Stimulated activated CD4-positive, alpha-beta T cell treated with anti-CD3 and anti-CD28 coated beads, Interleukin-1b, Interleukin-23, amount 100 ng/mL, for 24 hours (primary cell): ENCODE measurements at places on chromosomes 1 and 21.

- DNase-seq, result no peak
These were observed 249.0 kb upstream of the ZP4 start for GRCh38 chr1:238139713-238140112.

DNA sequence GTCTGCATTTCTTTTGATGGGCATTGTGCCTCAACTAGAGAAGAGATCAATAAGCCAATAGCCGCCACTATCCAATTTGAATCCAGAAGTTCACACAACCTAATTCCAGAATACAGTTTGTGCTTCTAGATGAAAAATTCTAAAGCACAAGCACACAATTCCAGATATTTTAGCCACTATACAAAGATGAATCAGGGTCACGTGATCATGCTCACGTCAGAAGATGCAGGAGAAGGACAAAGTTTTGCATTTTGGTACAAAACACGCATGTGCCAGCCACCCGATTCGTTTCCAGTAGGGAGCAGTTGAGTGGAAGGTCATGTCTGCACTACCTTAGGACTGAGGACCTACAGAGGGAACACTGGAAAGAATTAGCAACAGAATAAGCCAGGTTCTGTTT, 3.6 kb downstream of the KCNJ15 start:
- no peak for DNase-seq

GRCh38 chr1:172997941-172998361, 52.8 kb downstream of the TNFSF18 start:
- no peak for DNase-seq

DNA sequence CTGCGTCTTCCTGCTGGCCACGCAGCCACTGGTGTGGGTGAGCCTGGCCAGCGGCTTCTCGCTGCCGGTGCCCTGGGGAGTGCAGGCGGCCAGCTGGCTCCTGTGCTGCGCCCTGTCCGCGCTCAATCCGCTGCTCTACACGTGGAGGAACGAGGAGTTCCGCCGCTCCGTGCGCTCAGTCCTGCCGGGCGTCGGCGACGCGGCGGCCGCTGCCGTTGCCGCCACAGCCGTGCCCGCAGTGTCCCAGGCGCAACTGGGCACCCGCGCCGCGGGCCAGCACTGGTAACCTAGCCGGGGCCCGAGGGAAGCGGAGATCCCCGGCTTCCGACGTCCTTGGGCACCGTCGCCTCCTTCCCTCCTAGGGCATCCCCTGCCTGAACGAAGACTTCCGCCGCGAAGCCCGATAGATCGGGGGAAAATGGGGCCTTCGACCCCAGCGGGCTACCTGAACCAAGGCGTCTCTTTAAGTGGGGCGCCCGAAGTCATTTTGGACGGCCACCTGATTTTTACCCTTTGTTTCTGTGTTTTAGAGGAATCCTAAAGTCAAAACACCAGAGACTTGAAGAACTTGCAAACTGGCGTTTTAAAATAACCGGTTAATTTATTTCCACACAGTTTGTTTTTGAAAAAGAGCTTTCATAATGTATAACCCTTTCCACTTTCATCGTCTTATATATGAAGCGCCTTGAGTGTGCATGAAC, 2.0 kb downstream of the GPR88 start:
- no peak for DNase-seq

DNA sequence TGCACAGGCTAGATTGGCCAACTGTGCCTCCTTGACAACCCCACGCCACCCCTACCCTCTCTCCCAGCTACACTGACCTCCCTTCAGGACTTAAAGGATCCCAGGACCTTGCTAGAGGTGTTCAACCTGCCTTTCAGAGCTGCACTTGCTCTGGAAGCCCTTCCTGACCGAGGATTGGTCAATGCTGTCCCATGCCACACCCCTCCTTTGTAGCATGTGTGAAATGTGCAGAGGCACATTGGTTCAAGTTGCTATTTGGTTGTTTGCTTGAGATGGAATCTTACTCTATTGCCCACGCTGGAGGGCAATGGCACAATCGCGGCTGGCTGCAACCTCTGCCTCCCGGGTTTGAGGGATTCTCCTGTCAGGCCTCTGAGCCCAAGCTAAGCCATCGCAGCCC, 21.8 kb downstream of the ACTA1 start:
- no peak for DNase-seq

GRCh38 chr1:227941509-227942020, 6.2 kb downstream of the WNT9A start:
- DNase-seq, result no peak

- no peak for DNase-seq
These were observed 45.1 kb downstream of the MAP3K7CL start for GRCh38 chr21:29175408-29176134.

DNA sequence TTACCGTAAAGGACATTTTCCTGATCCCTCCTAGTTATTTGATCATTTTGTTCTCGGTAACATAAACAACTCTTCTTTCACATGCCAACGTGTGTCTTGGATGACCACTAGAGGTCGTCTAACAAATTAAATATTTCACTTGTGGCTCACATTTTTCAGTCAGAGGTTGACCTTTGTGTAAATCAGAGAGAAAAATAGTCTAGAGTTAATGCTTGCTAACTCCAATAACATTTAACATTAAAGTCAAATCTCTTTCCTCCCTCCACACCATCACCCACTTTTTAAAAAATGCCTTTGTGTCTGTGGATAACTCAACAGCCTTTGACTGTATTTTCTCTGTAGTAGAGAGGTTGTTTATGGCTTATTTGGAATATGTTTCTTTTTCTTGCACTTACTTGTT, 220.5 kb upstream of the B3GALT2 start:
- no peak for DNase-seq

GRCh38 chr1:59750328-59751003, 64.3 kb upstream of the HOOK1 start:
- no peak for DNase-seq

DNA sequence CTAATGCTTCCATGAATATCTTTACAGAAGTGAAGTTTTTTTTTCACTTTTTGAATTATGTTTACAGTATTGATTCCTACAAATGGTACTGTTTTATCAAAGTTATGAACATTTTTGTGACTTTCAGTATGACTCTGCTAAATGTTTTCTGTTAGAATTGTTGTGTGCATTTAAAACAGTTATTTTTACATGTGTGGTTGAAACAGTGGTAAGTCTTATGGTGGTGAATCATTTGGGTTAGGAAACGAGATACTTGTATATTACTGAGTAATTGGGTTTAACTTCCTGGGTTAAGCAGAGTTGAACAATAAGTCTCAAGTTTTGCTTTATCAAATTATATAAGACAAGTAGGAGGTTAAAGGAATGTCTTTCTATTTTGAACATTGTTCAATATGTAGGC, 66.8 kb downstream of the VPS13D start:
- DNase-seq, result no peak

DNA sequence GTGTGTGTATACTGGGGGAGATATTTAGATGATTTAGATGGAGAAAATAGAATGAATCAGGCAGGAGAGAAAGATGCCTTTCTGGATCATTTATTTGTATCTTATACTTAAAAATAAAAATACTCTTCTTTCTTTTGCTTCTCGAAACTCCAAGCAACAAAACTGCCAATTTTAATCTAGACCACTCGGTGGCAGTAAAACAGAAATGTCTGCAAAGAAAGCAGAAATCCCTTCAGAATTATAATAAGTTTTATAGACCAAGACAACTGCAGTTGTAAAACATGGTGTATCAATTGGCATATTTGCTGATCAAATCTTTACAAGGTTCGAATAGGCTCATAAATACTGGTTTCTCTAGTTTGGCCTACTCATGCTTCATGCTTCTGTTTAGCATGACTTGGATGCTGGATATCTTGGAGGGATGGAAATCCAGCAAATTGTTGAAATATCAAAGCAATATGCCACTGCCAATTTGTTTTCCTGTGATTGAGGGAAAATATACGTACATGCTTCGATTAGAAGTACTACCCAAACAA, 15.1 kb upstream of the C1orf87 start:
- DNase-seq, result no peak
